Neural crest cell (in vitro differentiated cells): ENCODE measurements at places on chromosomes 7 and 10.

DNA sequence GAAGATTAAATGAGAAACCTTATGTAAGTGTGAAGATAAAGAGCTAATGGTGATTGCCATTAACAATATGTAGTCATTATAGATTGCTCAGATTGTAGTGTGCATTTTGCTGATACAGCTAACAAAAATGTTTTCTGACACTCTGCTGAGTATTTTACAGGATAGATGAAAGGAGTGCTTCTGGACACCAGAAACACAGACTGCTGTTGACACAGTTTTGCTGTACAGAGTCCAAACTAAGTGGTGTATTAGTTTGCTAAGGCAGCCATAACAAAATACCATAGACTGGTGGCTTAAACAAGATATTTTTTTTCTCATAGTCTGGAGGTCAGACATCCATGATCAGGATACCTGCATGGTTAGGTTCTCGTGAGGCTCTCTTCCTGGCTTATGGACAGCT is 2.2 kb downstream of the SMC3 start:
- no peak for DNase-seq

GRCh38 chr10:24353319-24353718 is 144.4 kb downstream of the KIAA1217 start:
- DNase-seq, result no peak

GRCh38 chr10:124376411-124376810 is 42.3 kb downstream of the OAT start:
- no peak for DNase-seq

DNA sequence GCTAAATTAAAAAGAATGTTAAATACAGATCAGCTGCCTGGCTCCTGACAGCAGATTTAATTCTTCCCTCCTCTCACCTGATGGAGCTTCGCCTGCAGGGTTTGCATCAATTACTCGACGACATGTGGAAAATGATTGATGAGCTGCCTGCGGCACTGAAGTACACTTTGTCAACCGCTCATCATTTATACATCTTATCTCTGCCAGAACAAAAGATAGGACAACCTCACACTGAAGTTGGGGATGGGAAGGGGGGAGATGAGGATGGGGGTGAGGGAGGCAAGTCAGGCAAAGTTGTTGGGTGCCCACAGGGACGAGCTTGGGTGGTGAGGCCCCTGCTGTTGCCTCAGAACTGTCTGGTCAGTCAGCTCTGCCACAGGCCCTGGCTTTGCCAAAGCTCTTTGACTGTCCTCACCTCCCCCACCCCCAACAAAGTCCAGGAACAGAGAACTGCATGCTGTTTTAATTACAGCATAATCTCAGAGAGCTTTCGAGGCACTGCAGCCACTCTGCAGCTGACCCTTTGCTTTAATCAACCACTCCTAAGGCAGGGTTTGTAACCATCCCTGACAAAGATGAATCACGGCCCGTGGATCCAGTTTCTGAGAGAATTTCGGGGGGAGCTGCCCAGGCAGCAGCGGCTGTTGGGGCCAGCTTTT is 702.3 kb downstream of the LRMDA start:
- no peak for DNase-seq

- DNase-seq, result no peak
Observed at GRCh38 chr10:131662851-131663250, 238.0 kb upstream of the PPP2R2D start.

GRCh38 chr7:158323741-158324396 is 263.8 kb downstream of the PTPRN2 start:
- DNase-seq, result no peak

DNA sequence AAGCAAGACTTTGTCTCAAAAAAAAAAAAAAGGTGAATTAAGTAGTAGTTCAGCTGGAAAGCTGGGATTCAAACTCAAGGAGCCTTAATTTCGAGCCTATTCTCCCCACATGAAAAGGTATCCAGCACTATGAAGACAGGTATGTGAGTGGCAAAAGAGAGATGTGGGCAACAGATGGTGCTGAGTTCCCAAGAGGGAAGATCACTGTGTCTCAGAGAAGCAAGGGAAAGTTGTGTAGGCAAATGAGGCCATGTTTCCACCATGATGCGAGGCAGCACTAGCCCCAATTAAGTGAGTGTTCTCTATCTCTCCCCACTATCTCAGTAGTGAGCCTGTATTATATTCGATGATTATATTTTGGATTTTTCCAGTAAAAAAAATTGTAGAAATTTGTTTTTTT is 19.8 kb upstream of the ST7 start:
- no peak for DNase-seq

DNA sequence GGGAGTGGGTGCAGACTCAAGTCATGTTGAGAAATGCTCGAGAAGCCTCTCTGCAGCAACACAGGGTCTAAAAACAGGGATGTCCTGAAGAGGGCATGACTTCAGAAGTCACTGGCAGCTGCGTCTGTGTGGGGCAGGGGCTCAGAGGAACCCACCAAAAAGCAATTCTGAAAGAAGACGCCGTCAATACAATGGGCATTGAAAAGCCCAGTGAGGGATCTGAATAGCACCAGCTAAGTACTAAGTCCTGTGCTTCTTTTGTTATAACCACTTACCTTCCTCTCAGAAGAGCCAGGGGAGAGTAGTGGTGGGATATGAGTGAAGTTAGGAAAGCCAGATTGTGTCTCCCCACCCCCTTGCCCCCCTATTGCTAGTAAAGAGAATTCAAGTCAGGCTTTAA is 137.2 kb downstream of the INHBA start:
- no peak for DNase-seq

- DNase-seq, result no peak
Observed at GRCh38 chr10:89566992-89567391, 31.6 kb upstream of the SLC16A12 start.
